ENCODE measurements at places on chromosomes 5 and 9. TPM values are rescaled to one million over a fixed set of nuclear protein-coding genes. Genes with fewer than 3 reads are reported as not detected.

Gene GABRA1
- total RNA-seq, result under 0.01 TPM

Gene ANKRD18A
- 0.13 TPM for total RNA-seq

Gene TNFSF15
- 0.19 TPM for total RNA-seq

Gene SLC6A7
- total RNA-seq, result not detected

Gene FCN2
- total RNA-seq, result not detected

Data from aortic smooth muscle cell (primary cell).